ENCODE measurements at places on chromosomes 2 and 18.

DNA sequence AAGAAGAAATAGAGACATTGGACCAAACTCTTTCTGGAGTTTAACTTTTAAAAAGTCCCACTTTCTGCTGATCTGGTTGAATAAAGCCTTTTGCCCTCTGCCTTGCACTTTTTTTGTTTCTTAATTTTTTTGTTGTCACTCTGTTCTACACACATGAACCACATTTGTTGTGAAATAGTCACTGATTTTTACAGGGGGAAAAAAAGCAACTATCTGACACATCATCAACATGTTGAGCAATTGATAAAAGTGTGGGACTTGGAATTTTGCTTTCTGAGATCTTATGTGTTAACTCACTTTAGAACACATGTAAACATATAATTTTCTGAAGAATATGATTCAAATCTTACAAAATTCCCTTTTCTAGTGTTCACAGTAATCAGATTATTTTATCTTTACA lies 414.8 kb upstream of the FIGN start:
- no peak for DNase-seq

GRCh38 chr2:61263830-61264229 lies 101.8 kb downstream of the C2orf74 start:
- DNase-seq, result no peak

- no peak for DNase-seq
These were observed 83.5 kb downstream of the IRS1 start for GRCh38 chr2:226716126-226716525.

DNA sequence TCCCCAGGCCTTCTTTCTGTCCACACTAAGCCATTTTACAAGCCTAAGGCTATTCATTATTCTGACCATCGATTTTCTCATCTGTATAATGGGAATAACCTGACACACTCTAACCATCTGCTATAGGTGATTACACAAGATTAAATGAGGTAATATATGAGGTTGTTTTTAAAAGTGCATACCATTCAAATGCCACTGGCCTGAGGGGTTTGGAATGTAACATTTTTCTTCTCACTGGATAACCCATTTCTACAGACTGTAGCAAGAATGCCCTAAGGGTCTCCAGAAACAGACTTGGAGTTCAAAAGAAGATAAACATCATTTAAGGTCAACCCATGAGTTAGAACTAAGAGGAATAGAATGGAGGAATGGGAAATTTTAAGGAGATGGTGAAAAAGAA lies 111.7 kb upstream of the SETBP1 start:
- no peak for DNase-seq

GRCh38 chr2:7429733-7430132 lies 512.5 kb downstream of the RNF144A start:
- no peak for DNase-seq

- DNase-seq, result no peak
These were observed 25.9 kb downstream of the TMSB10 start for GRCh38 chr2:84931384-84931821.

- DNase-seq, result no peak
These were observed 69.2 kb downstream of the TRIP12 start for GRCh38 chr2:229852565-229852964.

DNA sequence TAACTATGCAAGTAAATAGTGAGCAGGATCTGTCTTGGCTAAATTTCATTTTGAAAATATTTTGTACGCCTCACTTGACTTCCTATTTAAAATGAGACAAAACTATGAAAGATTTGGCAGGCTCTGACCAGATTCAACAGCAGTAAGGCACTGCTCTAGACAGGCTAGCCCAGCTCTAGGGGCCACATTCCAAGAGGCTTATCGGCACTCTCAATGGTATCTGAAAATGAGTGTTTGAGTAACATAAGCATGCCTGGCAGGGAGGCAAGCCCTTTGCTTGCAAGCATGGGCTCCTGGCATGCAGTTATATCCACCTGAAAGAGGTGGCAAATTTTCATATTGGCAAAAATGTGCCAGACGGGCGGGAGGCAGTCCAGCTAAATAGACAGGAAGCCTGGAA lies 10.5 kb downstream of the CAPN13 start:
- DNase-seq, result peak; percentile 31

DNA sequence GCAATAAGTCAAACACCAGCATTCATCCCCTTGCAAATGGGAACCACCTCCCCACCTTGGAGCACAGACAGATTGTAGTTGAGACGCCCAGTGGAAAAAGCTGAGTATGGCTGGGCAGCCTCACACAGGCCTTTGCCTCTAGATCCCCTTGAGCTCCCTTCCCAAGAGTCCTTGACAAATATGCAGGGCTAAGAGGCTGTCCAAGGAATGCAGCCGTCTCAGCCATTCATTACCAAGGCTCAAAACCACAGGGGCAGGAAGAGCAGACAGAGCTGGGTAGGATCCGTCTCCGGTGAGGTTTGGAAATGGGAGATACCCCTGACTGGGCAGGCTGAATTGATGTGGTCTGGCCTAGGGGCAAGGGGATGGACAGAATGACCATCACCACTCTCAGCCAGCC lies 557.1 kb downstream of the TNS1 start:
- DNase-seq, result no peak

GRCh38 chr18:10565835-10566234 lies 40.0 kb downstream of the NAPG start:
- DNase-seq, result no peak

GRCh38 chr2:12347066-12347493 lies 369.7 kb upstream of the TRIB2 start:
- DNase-seq, result peak; percentile 36
